ENCODE measurements at places on chromosomes 4 and X. TPM values are rescaled to one million over a fixed set of nuclear protein-coding genes. Genes with fewer than 3 reads are reported as not detected.

BCORL1 gene
- 11.6 TPM for total RNA-seq

NPNT gene
- not detected for total RNA-seq

NPY5R gene
- total RNA-seq: not detected

TLR2 gene
- total RNA-seq: 0.23 TPM

CT45A7 gene
- total RNA-seq: not detected

IQCM gene
- not detected for total RNA-seq

LDB2 gene
- total RNA-seq: not detected

CLIC2 gene
- total RNA-seq: 0.32 TPM

SORCS2 gene
- total RNA-seq: not detected

GC gene
- not detected for total RNA-seq

GABRE gene
- total RNA-seq: not detected

PNCK gene
- not detected for total RNA-seq

PNMA5 gene
- total RNA-seq: not detected

PAGE2B gene
- not detected for total RNA-seq

TBC1D1 gene
- 84.9 TPM for total RNA-seq

HDAC8 gene
- 21.9 TPM for total RNA-seq

MAGEB1 gene
- total RNA-seq: not detected

ENOX2 gene
- total RNA-seq: 15.2 TPM

DGKK gene
- total RNA-seq: not detected

KIF4A gene
- total RNA-seq: 19.7 TPM

RNF128 gene
- total RNA-seq: not detected

USP17L22 gene
- not detected for total RNA-seq

NR0B1 gene
- not detected for total RNA-seq

UGT2B11 gene
- not detected for total RNA-seq

PHOX2B gene
- total RNA-seq: not detected

ZNF185 gene
- 0.95 TPM for total RNA-seq

ASB9 gene
- total RNA-seq: 0.23 TPM

WDR13 gene
- total RNA-seq: 35.0 TPM

SRPK3 gene
- total RNA-seq: not detected

LETM1 gene
- 94.7 TPM for total RNA-seq

APLN gene
- 0.88 TPM for total RNA-seq

LRIT3 gene
- 0.23 TPM for total RNA-seq

ENPEP gene
- not detected for total RNA-seq

IL2 gene
- total RNA-seq: 150 TPM

SMS gene
- total RNA-seq: 148 TPM

RENBP gene
- total RNA-seq: 6.3 TPM

TRO gene
- 6.3 TPM for total RNA-seq

TEX11 gene
- total RNA-seq: not detected

MORF4L2 gene
- total RNA-seq: 244 TPM

FSTL5 gene
- not detected for total RNA-seq

NLRP2B gene
- total RNA-seq: not detected

GAGE13 gene
- total RNA-seq: not detected

BST1 gene
- total RNA-seq: 0.44 TPM

HAND2 gene
- total RNA-seq: not detected

BEND4 gene
- 5.9 TPM for total RNA-seq

NSD2 gene
- total RNA-seq: 177 TPM

Data from activated CD8-positive, alpha-beta memory T cell treated with anti-CD3 and anti-CD28 coated beads for 36 hours (primary cell).